RWPE2 (cell line): ENCODE measurements at places on chromosomes 3 and 15.

GRCh38 chr15:77181305-77182074 is 110.6 kb upstream of the TSPAN3 start:
- no peak for DNase-seq

DNA sequence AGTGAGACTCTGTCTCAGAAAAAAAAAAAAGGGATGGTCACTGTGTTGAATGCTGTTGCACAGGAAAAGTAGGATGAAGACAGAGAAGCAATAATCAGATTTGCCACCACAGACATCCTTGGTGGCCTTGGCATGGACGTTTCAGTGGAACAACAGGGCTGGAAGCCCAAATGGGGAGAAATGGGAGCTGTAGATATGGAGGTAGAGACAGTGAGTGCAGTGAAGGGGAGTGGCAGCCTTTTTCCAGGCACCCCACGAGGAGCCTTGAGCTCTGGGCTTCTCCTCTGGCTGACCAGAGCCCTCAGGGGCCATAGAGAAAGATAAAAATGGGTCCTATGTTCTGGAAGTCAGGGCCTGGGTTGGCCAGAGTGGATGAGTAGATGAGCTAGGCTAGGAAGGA is 12.3 kb upstream of the DOCK3 start:
- DNase-seq, result no peak

- no peak for DNase-seq
Measured at GRCh38 chr3:23575697-23576096, 230.1 kb upstream of the UBE2E1 start.

- no peak for DNase-seq
Measured at GRCh38 chr15:63918317-63918672, 84.5 kb upstream of the HERC1 start.

DNA sequence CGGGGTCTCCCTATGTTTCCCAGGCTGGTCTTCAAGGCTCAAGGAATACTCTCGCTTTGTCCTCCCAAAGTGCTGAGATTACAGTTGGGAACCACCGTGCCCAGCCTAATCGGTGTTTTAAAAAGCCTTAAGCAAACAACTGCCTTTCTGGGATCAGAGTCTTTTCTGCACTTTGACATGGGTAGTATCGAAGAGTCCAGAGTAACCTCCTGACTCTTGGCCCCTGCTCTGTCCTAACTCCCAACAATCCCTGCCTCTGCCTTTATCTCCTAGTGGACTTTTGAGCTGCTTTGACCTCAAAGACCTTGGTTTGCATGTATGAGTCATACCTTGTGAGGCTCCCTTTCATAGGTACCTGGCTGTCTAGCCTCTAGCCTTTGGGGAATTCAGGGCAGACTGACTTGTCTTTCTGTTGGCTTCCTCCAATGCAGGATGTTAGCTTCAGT is 21.0 kb upstream of the HACD2 start:
- DNase-seq, result no peak

GRCh38 chr15:73142802-73143762 is 90.8 kb downstream of the NEO1 start:
- DNase-seq, result peak; percentile 62

GRCh38 chr15:78407608-78408354 is 30.2 kb upstream of the IREB2 start:
- DNase-seq, result no peak

DNA sequence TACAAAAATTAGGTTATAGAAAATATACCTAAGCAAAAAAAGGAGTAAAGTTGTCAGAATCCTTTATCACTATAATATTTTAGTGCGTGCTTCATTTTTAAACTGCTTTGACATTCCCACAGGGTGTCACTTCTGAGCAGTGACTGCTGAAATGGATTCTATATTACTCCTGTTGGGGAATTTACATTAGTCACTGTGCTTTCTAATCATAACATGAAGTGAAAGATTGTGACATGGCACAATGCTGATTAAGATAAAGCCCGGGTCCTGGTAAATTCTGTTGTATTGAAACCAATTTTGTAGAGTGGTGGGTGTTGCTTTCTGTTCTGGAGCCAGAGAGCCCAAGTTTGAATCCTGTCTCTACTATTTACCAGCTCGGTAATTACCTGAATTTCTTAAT is 36.4 kb upstream of the EHHADH start:
- DNase-seq, result no peak

GRCh38 chr15:98778263-98778959 is 130.1 kb downstream of the IGF1R start:
- no peak for DNase-seq

GRCh38 chr3:117893638-117894037 is 1141.0 kb downstream of the IGSF11 start:
- no peak for DNase-seq

DNA sequence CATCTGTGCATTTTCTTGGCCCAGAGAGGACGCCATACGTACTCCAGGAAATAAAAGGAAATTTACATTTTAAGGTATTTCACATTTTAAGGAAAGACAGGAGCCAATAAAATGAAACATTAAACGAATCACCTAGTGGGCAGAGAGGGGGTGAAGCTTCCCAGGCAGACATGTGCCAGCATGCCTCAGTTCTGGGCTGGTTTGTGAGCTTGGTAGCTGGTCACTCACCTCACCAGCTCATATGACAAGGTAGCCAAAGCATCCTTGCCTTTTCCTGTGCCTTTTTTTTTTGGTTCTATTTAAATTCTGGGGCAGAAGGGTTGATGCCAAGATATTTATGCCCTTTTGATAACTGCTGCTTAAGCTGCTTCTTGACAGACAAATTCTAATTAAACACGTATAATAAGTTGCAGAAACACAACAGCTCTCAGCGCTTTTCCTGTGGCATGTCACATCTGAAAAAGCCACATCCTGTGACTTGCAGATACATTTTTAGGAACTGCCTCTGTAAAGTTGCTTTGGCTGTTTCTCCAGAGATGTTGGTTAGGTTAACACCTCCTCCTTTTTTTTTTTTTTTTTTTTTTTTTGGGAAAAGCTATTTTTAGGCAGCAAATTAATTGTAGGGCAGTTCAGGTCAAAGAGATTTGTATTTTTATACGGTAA is 218.6 kb downstream of the PDCD6IP start:
- no peak for DNase-seq

DNA sequence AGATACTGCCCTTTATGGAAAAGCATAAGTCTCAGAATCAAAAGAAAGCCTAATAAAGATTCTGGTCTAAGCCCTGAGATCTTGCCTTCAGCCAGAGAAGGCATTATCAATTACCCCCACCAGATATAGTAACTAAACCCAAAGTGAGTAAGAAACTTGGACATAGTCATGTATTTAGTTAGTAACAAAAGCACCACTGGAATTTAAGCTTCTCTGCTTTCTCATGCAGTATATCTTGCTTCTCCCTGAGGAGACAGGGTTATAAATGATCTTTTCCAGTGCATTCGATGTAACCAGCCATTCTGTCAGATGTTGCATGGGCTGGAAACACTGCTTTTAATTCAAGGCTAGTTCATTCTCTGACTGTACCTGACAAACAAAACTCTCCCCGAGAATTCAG is 946.7 kb downstream of the NAALADL2 start:
- DNase-seq, result no peak

GRCh38 chr15:67063689-67064606 is 1.5 kb upstream of the SMAD3 start:
- no peak for DNase-seq

- DNase-seq, result no peak
Measured at GRCh38 chr3:95752199-95752598, 1062.2 kb upstream of the EPHA6 start.

DNA sequence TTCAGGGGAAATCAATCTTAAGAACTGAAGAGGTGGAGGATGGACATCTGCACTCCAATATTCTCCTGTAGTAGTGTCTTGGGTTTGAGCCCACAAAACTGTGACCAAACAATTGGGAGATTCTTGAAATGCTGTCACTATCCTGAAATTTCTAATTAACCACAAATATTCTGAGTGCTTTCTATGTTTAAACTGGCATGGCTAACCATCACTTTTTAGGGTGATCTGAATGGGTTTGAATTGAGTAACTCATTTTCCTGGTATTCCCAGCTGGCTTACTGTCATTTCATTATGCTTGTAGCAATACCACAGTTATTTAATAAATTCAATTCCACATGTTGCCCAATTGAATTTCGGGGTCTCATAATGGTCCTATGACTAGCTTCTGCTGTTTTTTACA is 216.9 kb upstream of the DCBLD2 start:
- no peak for DNase-seq

DNA sequence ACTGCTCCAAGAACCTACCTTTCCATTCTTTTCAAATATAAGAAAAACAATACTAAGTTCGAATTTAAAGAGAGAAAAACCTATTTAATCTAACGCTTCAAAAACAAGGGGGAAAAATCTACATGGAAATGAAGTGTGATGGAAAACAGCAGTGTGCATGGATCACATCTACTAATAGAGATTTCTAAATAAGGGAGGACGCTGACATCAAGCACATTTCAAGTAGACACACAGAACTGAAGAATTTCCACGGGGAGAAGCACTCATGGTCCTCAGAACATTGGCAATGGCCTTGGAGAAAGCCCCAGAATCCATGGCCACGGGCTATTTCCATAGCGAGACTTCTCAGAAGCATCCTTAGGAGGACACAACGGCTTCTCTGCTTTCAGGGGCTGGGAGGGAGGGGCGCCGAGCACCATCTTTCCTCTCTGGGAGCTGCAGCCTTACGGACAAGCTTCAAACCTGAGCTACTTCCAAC is 1.0 kb downstream of the TASOR start:
- no peak for DNase-seq

GRCh38 chr15:56261854-56262509 is 18.3 kb upstream of the RFX7 start:
- no peak for DNase-seq

DNA sequence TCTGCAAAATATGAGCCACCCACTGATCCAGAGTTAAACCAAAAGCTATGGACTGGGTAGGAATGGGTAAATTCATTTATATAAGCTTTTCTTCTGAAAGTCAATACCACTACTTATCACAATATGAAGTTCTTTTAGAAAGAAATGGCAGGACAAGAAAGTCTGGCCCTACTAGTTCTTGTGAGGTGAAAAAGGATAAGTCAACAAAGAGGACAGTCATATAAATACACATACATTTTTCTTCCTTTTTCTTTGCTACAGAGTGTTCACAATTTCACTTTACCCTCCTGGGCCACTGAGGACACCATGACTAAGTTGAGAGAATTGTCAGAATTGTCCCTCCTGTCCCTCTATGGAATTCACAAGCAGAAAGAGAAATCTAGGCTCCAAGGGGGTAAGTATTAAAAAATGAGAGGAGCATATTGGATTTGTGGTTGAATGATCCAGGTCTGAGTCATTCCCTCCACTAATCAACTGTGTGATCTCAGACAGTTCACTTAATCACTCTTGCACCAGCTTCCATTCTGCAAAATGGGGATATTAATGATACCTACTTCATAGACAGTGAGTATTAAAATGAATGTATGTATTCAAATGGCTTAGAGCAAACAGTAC is 27.6 kb downstream of the ACP3 start:
- no peak for DNase-seq

GRCh38 chr3:161927131-161927530 is 430.5 kb downstream of the OTOL1 start:
- no peak for DNase-seq

DNA sequence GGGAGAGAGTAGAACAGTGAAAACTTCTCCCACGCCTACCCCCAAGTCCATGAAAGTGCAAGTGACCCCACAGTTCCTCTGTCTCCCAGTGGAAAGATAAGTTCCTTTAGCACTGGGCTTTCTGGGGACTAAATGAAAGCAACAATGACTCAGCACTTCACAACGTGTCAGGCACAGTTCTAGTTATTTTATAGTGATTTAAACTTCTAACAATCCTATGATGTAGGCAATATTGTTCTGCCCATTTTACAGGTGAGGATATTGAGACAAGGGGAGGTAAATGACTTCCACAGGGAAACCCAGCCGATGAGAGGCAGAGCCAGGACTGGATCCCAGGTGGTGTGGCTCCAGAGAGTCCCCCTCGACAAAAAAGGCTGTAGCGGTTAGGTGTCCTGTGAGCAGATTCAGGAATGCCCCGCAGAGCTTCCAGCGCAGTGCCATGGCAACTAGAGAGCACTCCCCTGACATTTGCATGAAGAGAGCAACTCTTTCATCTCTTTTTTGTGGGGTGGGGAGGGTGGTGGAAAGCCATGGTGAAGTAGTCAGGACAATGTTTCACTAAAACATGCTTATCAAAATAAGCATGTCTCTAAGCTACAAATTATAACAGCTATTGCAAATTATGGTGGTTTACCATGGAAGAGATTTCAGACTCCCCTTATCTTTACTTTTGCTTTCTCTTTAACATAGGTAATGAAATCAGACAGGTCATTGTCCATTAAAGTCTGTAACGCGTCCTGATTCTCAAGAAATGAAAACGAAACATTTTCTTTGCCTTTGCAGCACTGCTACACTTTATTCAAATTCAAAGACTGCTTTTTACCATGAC is 62.1 kb downstream of the NR2F2 start:
- no peak for DNase-seq

GRCh38 chr3:47612879-47613278 is 34.2 kb upstream of the CSPG5 start:
- DNase-seq, result no peak

DNA sequence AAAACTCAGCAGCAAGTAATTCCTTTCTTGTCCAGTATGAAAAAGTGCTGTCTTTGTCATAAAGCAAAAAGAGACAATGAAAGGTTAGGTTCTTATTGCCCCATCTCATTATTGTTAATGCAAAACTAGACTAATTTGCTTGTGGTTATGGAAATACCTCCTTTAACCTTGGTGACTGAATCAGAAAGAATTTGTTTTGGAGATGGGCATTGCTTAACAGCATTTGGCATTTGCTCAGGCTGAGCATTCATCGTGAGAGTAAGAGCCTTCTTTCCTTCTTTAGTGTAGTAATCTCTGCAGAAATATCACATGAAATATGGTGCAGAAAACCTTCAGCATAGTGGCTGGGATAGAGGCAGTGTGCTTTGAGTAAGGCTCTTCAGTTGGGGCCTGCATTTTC is 103.1 kb downstream of the CNTN6 start:
- no peak for DNase-seq

GRCh38 chr3:66297260-66297873 is 76.6 kb downstream of the SLC25A26 start:
- DNase-seq, result no peak

DNA sequence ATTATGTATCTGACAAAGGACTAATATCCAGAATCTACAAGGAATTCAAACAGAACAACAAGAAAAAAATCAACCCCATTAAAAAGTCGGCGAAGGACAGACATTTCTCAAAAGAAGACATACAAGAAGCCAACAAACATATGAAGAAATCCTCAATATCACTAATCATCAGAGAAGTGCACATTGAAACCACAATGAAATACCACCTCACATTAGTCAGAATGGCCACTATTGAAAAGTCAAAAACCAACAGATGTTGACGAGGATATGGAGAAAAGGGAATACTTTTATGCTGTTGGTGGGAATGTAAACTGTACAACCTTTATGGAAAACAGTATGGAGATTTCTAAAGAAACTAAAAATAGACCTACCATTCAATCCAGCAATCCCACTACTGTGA is 233.1 kb upstream of the PLSCR5 start:
- no peak for DNase-seq

- DNase-seq, result no peak
Measured at GRCh38 chr3:194732617-194733016, 46.9 kb downstream of the FAM43A start.
